Activated CD8-positive, alpha-beta memory T cell treated with anti-CD3 and anti-CD28 coated beads for 1 hour (primary cell): ENCODE measurements at places on chromosomes 3 and 15.

DNA sequence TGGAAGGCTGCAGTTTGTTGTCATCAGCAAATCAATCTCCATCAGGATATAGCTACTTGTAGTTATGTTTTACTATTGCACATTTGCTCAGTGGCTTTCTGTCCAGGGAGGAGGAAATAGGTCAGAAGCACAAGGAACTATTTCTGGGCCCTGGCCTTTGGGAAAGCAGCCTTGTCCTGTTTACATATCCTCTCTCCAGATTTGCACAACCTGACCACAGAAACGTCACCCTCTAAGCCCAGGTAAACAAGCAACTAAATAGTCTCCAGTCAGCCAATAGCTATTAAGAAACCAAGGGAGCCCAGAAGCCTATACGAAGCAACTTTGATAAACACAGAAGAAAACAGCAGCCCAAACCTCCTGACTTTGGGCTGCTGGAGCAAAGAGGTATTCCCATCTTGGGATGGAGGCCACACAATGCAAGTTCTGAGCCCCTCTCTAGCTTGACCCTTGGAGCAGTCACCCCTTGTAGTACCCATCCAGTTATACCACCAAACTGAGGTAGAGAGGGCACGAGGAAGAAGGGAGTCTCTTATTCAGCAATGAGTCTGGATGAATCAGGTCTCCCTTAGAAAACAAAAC lies 2.3 kb upstream of the FEM1B start:
- no peak for DNase-seq

GRCh38 chr3:183515968-183516851 lies 39.3 kb downstream of the KLHL6 start:
- DNase-seq = peak; percentile 42

DNA sequence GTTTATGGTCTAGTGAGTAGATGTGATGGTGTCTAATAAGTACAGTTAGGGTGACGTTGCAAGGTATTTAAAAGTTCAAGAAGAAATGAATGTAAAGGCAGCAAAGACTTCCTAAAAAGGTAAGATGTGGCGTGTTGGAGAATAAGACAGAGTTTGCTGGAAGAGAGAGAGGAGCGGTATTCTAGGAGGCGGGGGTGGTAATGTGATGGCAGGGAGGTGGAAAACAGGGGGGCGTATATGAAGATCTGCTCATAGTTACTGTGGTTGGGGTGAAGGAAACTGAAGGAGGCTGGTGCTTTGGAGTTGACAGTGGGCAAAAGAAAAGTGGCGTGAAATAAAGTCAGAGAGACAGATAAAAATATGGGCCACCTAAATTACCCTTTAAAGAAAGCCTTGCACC lies 164.9 kb upstream of the LRRN1 start:
- DNase-seq = no peak

DNA sequence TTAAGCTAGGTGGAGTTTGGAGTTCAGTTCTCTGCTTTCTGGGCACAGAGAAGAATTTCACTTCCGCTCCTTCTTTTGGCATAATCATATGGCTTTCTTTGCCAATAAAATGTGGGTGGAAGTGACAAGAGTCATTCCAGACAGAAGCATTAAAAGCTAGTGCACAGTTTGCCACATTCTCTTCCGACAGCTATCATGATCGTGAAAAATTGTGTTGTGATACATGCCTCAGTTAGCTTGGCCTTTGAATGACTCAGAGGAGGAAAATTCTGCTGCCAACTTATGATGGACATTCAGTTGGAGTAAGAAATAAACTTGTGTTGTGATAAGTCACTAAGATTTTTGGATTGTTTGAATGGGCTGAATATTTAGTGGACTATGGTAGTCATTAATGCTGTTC lies 291.7 kb upstream of the SATB1 start:
- no peak for DNase-seq

DNA sequence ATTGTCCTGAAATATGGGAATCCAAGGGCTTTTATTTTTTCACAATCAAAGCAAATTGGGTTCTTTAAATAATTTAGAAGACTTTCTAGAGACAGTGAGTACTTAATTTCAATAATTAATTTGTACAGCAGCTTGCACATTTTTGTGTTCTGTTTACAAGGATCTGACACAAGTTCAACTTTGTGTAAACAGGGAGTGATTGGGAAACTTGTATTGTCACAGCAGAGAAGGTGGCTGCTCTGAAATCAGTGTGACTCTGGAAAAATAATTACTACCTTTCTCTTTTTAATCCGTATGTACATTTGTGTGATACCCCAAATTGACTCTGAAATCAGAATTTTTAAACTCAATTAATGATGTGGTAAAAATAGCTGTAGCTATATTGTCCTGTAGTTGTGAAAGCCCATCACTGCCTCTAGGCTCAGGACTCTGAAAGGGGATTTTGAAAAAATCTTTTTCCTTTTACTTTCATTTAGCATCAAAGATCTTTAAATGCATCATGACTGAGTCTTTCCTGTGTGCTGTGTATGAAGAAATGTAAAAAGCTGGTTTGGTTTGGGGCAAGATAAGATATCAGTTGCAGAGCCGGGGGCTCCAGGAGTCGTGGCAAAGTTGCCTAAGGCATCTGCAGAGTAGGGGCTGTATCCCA lies 45.1 kb downstream of the MFSD1 start:
- DNase-seq = no peak

DNA sequence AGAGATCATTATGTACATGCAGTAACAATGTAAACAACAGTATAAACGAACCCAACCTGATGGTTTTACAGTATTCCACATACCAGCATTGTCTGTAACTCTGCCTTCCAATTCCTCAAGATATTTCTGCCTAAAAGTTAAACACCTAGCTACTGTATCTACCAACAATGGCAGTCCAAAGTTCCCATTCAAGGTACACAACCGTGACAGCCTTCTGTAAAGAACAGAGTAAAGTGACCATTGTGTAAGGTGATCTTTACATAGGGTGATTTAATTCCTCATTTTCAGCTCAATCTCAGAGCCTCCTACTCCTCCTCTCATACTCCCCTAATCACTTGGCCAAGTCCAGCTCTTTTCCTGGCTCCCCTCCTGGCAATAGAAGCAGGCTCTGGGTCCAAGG lies 10.4 kb downstream of the SECISBP2L start:
- no peak for DNase-seq

- DNase-seq = no peak
Observed at GRCh38 chr3:123188058-123188457, 13.7 kb upstream of the SEC22A start.

DNA sequence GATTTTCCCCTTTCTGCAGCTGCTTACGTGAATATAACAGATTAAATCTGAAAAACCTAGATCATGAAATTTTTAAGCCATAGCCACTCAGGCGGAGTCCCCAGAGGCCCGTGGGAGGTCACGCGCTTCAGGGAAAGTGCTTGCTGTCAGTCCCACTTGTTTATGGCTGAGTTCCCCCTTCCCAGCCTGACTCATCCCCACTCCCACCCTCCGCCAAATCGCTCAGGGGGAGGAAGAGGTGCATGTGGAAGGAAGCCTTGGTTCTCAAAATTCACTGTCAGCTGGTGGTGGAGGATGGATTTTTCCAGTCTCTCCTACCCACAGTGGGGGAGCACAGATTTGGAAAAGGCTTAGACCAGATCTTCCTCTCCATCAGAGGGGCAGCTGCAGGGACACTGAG lies 67.4 kb downstream of the CORO2B start:
- DNase-seq = no peak

- no peak for DNase-seq
Observed at GRCh38 chr3:129038121-129038855, 22.3 kb upstream of the GP9 start.

DNA sequence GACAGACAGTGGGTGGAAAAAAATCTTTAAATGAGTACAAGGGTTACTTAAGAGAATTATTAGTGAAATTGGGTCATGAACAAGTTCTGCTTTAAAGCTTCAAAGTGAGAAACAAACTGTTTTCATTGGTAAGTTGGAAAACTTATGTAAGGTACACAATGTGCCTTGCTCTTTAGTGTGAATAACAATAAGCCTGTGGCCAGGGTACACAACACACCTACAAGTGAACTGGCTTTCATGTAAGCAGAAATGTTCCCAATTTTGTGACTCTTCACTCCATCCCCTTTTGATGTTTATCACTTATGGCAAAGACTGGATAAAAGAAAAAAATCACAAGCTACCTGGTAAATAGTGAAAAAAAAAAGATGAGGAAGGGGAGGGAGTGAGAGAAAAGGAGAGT lies 253.7 kb downstream of the ZBTB20 start:
- DNase-seq = no peak

DNA sequence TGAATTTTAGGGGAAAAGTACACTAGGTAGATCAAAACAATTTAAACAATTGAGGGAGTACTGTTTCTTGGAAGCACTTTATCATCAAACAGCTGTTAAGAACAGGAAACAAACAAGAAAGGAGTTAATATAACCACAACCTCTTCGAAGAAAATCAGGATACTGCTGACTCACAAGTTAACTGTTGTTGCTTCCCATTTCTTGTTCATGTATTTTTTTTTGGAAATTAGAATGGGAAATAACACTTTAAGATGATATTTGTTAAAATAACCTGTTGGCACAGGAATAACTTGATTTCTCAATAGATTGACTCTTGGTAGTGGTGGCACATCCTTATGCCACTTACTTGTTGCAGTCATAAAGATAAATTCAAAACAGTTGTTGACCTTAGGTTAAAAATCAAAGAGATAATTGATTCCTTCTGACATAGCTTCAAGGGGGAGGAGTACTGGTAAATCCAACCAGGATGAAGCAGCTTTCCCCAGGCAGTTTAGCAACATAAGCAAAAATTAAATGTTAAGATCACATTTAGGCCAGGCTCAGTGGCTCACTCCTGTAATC lies 3.3 kb downstream of the BNIP2 start:
- DNase-seq = no peak

- no peak for DNase-seq
Observed at GRCh38 chr15:47718497-47719437, 1.5 kb downstream of the SEMA6D start.

GRCh38 chr3:98875535-98875934 lies 26.0 kb downstream of the DCBLD2 start:
- DNase-seq = no peak

GRCh38 chr3:69058180-69058946 lies 6.2 kb upstream of the TMF1 start:
- DNase-seq = no peak

DNA sequence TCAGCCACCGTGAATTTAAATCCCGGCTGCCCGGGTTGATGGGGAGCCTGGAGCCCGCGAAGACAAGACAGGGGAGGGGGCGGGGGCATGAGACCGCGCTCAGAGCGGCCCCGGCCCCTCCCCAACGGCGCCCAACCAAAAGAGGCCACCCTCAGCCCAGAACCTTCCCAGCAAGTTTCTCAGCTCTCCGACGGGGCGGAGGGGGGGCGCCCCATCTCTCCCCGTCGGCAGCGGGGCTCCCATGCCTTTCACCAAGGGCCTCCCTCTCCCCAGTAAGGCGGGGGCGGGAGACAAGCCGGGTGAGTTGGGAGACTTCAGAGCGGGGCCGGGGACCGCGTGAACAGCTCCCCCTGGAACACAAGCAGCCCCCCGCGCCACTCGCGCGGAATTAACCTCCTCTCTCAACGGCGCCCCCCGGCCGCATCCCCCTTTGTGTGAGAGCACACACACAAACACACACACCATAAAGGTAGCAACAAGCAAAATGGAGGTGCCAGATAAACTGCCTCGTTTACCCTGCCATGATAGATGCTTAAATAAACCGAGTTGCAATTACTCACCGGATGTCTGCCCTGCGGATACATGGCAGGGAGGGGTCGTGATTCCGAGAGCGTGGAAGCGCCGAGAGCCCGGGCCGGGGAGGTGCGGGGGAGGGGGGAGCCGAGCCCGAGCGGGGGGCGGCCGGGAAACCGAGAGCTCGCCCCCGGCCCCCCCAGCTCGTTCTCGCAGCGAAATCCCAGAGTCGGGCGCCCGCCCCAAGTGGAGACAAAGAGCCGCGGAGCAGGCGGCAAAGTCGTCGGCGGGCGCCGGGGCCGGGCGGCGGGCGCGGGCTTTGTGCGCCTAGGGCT lies 1.3 kb downstream of the TLE3 start:
- DNase-seq = peak; percentile 25

DNA sequence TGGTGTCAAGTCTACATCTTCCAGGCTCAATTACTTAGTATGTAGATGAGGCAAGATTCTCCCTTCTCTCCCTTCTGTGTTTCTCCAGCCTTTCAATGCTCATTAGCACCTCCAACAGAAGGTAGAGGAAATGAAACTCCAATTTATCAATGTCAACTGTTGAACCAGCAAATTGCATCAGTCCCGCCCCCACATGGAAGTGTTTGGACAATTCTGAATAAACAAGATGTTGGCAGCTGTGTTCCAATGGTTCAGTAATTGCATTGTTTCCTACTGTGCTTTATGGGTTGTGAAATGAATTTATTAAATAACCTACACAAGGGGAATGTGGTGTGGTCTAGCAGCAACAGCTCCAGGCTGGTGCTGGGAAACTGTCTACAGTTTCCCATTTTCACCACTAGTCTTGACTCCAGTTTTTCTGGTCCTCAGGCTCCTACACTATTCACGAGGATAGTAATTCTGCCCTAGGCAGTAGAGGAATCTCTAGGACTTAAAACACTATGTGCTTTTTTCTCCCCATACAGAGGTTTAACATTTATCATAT lies 91.9 kb downstream of the MB21D2 start:
- no peak for DNase-seq

- no peak for DNase-seq
Observed at GRCh38 chr3:63791974-63792373, 27.1 kb upstream of the C3orf49 start.

GRCh38 chr3:143040261-143040879 lies 39.0 kb downstream of the U2SURP start:
- DNase-seq = no peak

DNA sequence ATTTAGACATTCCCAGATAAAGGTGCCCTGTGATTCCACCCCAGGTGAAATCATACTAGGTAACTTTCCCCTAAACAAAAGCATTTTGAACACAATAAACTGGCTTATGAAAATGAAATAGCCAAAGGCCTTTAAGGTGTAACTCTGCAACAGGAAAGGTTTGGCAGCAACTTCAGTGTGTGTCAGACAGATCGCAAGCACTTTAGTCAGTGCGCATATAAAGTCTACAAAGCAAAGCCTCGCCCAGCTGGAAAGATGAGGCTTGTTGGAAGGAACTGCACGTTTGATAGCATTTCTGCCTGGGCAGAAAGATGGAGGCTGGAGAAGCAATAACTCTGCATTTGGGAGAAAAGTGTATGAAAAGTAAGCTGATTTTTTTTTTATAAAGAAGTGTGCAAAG lies 57.9 kb downstream of the PRICKLE2 start:
- no peak for DNase-seq

DNA sequence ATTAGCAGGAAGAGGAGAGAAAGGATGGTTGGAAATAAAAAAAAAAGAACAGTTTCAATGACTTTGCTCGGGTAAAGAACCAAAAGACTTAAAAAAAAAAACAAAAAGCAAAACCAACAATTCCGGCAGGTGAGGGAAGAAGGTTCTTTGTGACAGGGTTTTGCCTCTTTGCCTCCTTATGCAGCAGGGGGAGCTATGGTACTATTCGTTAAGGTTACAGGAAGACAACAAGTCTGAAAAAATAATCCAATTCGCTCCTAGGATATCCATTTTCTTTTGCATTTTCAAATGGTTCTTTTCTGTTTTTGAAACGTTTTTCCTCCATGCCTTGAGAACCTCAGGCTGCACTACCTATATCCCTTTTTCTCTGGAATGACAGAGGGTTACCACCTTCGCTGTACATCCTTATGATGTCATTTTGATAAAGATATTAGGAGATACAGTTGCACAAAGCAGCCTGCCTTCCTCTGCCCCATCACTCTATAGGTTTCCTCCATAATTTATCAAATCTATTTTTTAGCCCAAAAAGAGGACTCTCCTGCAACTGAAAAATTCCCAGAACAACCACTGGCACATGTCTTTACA lies 55.0 kb downstream of the CFAP20DC start:
- DNase-seq = no peak
